ENCODE measurements at places on chromosomes 5 and 9. TPM values are rescaled to one million over a fixed set of nuclear protein-coding genes. Genes with fewer than 3 reads are reported as not detected.

- H3K4me3 ChIP-seq = no peak overlapping the region
- no peak for DNase-seq
- no peak overlapping the region for H3K27ac ChIP-seq
- H3K36me3 ChIP-seq = no peaks in the 10 kb centered on the region
- no peaks in the 10 kb centered on the region for H3K27me3 ChIP-seq
- peaks cover 14% of the 10 kb centered on the region for H3K4me1 ChIP-seq
Measured at GRCh38 chr5:138953387-138954256, 78.5 kb upstream of the LRRTM2 start.

The LCN10 gene
- 1.7 TPM for total RNA-seq

The KCNIP1 gene
- total RNA-seq = not detected

DNA sequence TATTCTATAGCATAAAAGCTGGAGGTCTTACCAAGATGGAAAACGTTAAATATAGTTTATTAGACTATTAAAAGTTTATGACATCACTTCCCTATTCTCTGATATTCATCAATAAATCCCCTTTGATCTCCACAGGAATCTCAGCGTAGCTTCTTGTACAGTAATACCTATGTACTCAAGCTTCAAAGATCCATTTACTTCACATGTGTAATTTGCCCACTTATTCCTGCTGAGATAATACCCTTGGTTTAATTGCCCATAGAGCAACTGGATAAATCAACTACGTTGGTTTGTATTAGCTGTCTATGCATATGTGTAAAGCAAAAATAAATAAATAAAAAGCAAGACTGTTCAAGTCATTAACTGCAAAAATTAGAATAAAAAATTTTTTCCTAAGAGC is 219.7 kb downstream of the EFNA5 start:
- H3K36me3 ChIP-seq = no peaks in the 10 kb centered on the region
- H3K4me3 ChIP-seq = no peak overlapping the region
- no peak for DNase-seq
- peaks cover 10% of the 10 kb centered on the region for H3K27me3 ChIP-seq
- no peaks in the 10 kb centered on the region for H3K4me1 ChIP-seq
- H3K27ac ChIP-seq = no peak overlapping the region

The FAM163B gene
- not detected for total RNA-seq

The PCDHGA12 gene
- 0.11 TPM for total RNA-seq

- no peaks in the 10 kb centered on the region for H3K27me3 ChIP-seq
- peak overlapping the region; percentile 88 for H3K27ac ChIP-seq
- peaks cover 20% of the 10 kb centered on the region for H3K4me1 ChIP-seq
- peak overlapping the region; percentile 79 for H3K4me3 ChIP-seq
- peak; percentile 11 for DNase-seq
- H3K36me3 ChIP-seq = peaks cover 67% of the 10 kb centered on the region
Measured at GRCh38 chr5:179731791-179732411, 721 bp upstream of the MAML1 start.

The SPTAN1 gene
- total RNA-seq = 286 TPM

The ZNF346 gene
- total RNA-seq = 26.1 TPM

DNA sequence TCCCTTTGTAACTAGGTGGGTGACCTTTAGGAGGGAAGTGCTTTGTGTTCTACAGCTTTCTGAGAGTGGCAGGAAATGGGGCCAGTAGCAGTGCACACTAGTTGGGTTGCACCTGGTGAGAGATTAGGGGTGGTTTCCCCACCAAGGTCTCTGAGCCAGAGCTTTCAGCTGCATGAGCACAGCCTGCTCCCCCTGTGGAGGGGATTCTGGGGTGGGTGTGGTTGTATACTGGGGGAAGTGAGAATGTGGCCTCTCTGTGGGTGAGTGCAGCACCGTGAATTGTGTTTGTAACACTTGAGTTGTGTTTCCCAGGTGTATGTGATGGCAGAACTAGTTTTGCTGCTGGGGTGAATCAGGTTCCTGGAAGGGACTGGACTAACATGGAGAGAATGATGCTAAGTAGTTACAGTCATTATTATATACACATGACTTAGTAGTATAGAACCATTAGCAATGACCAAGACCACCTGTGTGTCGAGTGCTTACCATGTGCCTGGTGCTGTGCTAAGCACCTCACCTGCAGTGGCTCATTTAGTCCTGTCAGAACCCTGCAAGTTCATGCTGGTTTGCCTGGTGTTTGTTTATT is 11.8 kb upstream of the CXXC5 start:
- H3K4me1 ChIP-seq = peaks cover 32% of the 10 kb centered on the region
- peak overlapping the region; percentile 50 for H3K27ac ChIP-seq
- peaks cover 20% of the 10 kb centered on the region for H3K36me3 ChIP-seq
- H3K4me3 ChIP-seq = peak overlapping the region; percentile 16
- H3K27me3 ChIP-seq = no peaks in the 10 kb centered on the region
- DNase-seq = peak; percentile 61

The OSMR gene
- 0.07 TPM for total RNA-seq

DNA sequence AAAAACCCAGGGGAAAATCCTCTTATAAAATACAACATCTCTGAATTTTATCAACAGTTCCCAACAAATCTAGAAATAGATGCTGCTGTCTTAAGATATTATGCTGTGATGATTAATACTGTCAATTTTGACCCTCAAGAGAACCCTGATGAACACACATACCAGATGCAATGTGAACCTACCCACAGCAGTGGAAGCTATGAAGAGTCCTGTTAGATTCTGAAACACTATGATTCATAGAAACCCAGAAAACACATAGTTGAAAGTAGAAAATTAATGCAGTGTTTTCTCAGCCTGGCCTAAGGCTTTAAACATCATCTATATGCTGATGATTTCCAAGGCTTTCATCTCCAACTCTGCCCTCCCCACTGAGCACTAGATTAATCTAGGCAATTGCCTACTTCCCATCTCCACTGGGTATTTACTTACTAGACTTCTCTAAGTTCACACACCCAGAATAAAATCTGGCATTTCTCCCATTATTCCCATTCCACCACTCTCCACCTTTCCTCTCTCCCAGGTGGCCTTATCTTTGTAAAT is 296.2 kb downstream of the CTNND2 start:
- H3K27me3 ChIP-seq = no peaks in the 10 kb centered on the region
- no peaks in the 10 kb centered on the region for H3K4me1 ChIP-seq
- DNase-seq = no peak
- no peaks in the 10 kb centered on the region for H3K36me3 ChIP-seq
- H3K4me3 ChIP-seq = no peak overlapping the region
- no peak overlapping the region for H3K27ac ChIP-seq

The BHMT2 gene
- not detected for total RNA-seq

The AK3 gene
- 33.9 TPM for total RNA-seq

DNA sequence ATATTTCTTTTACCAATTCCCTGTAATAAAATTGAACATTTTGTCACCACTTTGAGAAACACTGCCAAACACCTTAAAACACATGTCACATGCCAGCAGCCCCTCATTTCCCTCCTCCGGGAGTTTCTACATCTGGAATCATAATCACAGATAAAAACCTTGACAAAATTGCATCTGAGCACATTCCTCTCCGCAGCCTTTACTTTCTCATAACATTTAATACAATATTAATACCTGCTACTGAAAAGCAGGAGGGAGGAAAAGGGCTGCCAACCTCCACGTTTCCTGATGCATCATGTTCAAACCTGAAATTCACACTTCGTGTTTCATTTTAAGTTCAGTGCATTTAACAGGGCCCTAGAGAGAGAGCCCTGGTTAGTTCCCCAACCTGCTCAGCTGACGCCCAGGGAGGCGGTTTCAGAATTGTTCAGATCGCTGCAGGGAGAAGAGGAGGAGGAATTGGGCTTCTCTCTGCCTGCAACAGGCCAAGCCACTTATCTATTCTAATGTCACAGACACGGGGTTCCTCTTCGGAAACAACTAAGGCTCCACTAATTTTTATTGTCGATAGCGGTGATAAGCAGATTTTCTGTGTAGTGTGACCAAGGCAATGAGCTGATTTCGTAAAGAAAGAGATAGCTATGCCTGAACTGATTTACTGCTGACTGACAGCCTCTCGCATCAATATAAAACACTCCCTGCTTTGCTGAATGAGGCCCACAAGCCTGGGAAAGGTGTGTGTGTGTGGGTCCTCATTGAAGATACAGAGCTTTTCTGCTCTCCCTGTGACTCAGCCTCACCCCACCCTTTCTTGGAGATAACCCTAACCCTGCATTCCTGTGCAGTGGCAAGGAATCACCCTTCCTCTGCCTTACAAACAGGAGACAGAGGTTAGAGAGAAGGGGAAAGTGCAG is 4.9 kb upstream of the LHX2 start:
- peaks cover 3% of the 10 kb centered on the region for H3K36me3 ChIP-seq
- H3K27ac ChIP-seq = no peak overlapping the region

DNA sequence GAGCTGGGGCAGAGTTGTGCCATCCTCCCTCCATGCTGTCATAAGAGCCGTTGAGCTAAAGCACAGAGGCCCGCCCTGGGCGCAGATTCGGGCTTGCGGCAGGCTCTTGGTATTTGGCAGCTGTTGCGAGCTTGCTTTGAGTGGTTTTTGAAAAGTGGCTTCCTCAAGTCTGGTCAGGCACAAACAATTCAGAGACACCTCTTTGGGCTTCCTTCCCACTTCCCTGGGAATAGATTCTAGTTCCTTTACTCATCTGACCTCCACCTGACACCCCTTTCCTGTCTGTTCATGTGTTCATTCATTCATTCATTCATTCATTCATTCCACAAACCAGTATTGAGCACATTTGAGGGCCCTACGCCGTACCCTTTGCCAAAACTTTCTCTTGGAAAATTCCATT is 27.4 kb downstream of the NCS1 start:
- DNase-seq = no peak
- H3K36me3 ChIP-seq = no peaks in the 10 kb centered on the region
- H3K27me3 ChIP-seq = no peaks in the 10 kb centered on the region
- no peaks in the 10 kb centered on the region for H3K4me1 ChIP-seq
- H3K27ac ChIP-seq = no peak overlapping the region

GRCh38 chr5:19568004-19568403 is 420.0 kb downstream of the CDH18 start:
- no peak overlapping the region for H3K4me3 ChIP-seq
- no peaks in the 10 kb centered on the region for H3K27me3 ChIP-seq
- H3K4me1 ChIP-seq = no peaks in the 10 kb centered on the region
- no peak for DNase-seq
- no peaks in the 10 kb centered on the region for H3K36me3 ChIP-seq

GRCh38 chr5:176559683-176560082 is 10.5 kb downstream of the CDHR2 start:
- peaks cover 7% of the 10 kb centered on the region for H3K27me3 ChIP-seq
- H3K4me1 ChIP-seq = peaks cover 18% of the 10 kb centered on the region
- H3K36me3 ChIP-seq = no peaks in the 10 kb centered on the region
- DNase-seq = no peak
- no peak overlapping the region for H3K27ac ChIP-seq
- no peak overlapping the region for H3K4me3 ChIP-seq

DNA sequence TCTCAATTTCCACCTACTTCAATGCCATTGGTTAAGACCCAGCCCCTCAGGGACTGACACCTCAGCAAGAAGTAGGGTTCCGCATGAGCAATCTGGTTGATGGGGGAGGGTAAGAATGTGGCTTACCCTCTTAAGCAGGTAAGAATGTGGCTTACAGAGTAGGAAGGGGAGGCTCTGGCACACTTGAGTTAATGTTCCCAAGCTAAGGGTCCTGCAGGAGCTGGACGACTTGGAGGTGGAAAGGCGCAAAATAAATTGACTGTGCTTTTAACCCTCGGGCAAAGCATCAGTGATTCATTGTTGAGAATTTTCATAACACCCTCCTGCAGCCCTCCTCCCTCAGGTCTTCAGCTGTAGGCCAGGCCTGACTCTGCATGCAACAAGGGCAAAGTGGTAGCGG is 24.9 kb upstream of the ADRA1B start:
- H3K36me3 ChIP-seq = no peaks in the 10 kb centered on the region
- no peak overlapping the region for H3K27ac ChIP-seq
- H3K27me3 ChIP-seq = no peaks in the 10 kb centered on the region
- no peak for DNase-seq
- no peaks in the 10 kb centered on the region for H3K4me1 ChIP-seq
- H3K4me3 ChIP-seq = no peak overlapping the region

- H3K4me3 ChIP-seq = no peak overlapping the region
- H3K27ac ChIP-seq = no peak overlapping the region
Measured at GRCh38 chr5:124134941-124135340, 611.5 kb downstream of the ZNF608 start.

DNA sequence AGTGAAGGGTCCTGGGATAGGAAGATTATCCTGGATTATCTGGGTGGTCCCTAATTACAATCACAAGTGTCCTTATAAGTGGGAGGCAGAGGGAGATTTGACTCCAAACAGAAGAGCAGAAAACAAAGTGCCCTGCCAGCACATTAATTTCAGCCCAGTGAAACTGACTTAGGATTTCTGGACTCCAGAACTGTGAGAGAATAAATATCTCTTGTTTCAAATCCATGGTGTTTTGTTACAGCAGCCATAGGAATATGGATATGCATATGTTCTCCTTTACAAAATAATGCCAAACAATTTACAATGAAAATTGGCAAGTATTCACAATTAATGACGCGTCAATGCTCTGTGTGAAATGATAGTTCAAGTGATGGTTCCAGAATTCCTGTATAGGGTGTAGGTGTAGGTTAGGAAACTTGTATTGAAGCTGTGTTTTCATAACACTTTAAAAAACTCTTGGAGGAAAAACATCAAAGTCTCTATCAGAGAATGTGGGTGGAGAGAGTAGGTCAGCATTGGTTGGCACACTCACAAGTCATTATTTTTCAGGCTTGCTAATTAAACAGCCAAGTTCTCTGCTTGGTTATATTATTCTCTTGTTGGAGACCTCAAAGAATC is 19.9 kb upstream of the PLPP1 start:
- peaks cover 2% of the 10 kb centered on the region for H3K4me1 ChIP-seq
- no peaks in the 10 kb centered on the region for H3K27me3 ChIP-seq
- H3K27ac ChIP-seq = no peak overlapping the region
- no peaks in the 10 kb centered on the region for H3K36me3 ChIP-seq

DNA sequence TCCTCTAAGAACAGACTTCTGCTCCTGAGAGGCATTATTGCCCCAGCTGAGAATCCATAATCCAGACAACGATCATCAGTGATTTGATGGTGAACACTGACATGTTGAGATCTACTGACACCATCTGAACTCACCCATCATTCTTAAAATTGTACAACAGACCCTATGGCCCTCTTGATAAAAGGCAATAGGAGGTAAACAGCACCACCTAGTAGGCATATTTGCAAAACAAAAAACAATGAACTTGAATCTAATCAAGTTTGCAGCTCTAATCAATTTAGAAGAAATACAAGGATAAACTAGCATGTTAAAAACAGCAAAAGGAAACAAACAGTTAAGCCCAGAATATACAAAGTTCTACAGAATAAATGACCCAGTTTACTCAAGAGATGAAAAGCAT is 89.6 kb downstream of the SFXN1 start:
- no peak overlapping the region for H3K27ac ChIP-seq
- no peak overlapping the region for H3K4me3 ChIP-seq
- H3K27me3 ChIP-seq = peaks cover 19% of the 10 kb centered on the region
- H3K4me1 ChIP-seq = peaks cover 7% of the 10 kb centered on the region
- H3K36me3 ChIP-seq = no peaks in the 10 kb centered on the region
- DNase-seq = no peak

DNA sequence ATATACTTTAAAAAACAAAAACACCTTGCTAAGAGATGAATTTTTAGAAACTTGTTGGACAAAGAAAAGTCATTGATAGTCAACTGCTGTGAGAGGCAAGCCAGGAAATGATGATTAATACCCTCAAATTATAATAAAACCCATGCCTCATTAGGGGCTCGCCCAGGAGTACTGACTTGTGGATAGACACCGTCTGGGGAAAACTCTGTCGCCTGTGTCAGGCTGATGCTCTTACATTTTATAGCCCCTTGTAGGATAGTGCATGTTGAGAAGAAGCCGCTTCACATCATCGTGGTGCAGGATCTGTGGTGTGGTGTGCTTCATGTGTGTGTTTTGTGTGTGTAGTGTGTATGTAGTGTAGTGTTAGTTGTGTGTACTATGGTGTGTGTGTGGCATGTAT is 39.1 kb downstream of the SYK start:
- no peaks in the 10 kb centered on the region for H3K4me1 ChIP-seq
- no peaks in the 10 kb centered on the region for H3K27me3 ChIP-seq
- H3K27ac ChIP-seq = no peak overlapping the region
- no peak overlapping the region for H3K4me3 ChIP-seq
- DNase-seq = no peak
